MM.1S (cell line): ENCODE measurements at places on chromosomes 13 and 19.

DNA sequence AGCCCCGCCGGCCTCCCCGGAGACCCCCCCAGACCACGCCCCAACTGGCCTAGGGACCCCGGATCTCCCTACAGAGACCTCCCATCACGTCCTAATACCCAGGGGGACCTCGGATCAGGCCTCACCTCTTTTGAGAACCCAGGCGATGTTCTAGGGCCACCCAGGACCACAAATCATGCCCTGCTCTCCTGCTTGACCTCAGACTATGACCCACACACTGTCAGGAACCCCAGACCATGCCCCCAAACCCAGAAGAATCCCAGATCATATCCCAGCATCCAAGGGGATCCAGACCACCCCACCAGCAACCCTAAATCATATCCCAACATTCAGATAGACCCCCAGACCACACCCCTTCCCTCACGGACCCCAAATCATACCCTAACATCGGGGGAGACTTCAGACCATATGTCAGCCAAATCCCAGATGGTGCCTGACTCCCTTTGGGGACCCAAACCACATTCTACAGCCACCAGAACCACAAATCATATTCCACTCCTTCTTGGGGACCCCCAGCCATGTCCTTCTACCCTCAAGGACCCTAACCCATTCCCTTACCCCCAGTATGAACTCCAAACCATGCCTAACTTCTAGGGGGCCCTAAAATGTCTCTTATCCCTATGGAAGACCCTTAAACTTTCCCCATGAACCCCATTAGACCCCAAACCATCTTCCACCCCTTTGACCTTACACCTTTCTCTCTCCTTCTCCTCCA is 611 bp upstream of the LRFN1 start:
- H3K4me3 ChIP-seq: no peak overlapping the region
- H3K27me3 ChIP-seq: no peaks in the 10 kb centered on the region
- no peaks in the 10 kb centered on the region for H3K4me1 ChIP-seq
- H3K27ac ChIP-seq: no peak overlapping the region

DNA sequence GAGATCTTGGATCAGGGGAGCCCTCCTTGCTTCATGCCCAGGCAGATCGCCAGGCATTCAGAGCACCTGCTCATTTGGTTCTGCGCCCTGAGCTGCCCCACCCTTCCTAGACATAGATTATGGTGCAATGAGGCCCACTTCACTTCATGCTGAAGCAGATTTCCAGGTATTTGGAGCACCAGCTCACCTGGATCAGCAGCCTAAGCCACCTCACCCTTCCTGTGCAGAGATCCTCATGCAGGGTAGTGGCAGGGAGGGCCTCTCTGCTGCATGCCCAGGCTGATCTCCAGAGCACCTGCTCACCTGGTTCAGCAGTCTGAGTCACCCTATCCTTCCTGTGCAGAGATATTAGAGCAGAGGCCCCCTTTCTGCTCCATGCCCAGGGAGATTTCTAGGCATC is 1966.1 kb downstream of the PCDH9 start:
- H3K27me3 ChIP-seq: no peaks in the 10 kb centered on the region
- DNase-seq: no peak
- H3K4me1 ChIP-seq: peaks cover 24% of the 10 kb centered on the region
- H3K36me3 ChIP-seq: no peaks in the 10 kb centered on the region
- H3K27ac ChIP-seq: no peak overlapping the region

DNA sequence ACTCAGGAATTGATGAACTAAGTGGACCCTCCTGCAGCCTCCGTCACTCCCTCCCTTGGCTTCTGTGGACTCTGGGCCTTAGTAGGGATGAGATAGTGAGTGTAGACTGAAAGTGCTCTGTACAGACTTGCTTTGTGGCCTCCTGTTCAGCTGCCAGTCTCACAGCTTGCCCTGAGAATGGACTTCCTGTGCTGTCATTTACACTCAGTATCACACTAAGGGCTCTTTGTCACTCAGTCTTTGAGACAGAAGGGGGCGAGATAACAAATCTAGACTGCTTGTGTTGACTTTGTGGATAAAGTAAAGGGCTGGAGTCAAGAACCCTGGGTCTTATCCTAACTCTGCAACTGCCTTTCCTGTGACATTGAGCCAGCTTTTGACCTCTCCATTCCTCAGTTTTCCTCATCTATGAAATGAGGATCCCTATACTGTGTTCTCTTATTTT is 21.0 kb upstream of the SPRY2 start:
- H3K4me3 ChIP-seq: no peak overlapping the region
- no peaks in the 10 kb centered on the region for H3K4me1 ChIP-seq
- no peaks in the 10 kb centered on the region for H3K27me3 ChIP-seq
- no peak overlapping the region for H3K27ac ChIP-seq
- peak; percentile 58 for DNase-seq

GRCh38 chr13:97193577-97193976 is 28.6 kb upstream of the MBNL2 start:
- H3K36me3 ChIP-seq: no peaks in the 10 kb centered on the region
- H3K27me3 ChIP-seq: no peaks in the 10 kb centered on the region

GRCh38 chr13:41282129-41282571 is 18.8 kb upstream of the MTRF1 start:
- no peak overlapping the region for H3K27ac ChIP-seq
- H3K4me3 ChIP-seq: no peak overlapping the region
- H3K27me3 ChIP-seq: no peaks in the 10 kb centered on the region

DNA sequence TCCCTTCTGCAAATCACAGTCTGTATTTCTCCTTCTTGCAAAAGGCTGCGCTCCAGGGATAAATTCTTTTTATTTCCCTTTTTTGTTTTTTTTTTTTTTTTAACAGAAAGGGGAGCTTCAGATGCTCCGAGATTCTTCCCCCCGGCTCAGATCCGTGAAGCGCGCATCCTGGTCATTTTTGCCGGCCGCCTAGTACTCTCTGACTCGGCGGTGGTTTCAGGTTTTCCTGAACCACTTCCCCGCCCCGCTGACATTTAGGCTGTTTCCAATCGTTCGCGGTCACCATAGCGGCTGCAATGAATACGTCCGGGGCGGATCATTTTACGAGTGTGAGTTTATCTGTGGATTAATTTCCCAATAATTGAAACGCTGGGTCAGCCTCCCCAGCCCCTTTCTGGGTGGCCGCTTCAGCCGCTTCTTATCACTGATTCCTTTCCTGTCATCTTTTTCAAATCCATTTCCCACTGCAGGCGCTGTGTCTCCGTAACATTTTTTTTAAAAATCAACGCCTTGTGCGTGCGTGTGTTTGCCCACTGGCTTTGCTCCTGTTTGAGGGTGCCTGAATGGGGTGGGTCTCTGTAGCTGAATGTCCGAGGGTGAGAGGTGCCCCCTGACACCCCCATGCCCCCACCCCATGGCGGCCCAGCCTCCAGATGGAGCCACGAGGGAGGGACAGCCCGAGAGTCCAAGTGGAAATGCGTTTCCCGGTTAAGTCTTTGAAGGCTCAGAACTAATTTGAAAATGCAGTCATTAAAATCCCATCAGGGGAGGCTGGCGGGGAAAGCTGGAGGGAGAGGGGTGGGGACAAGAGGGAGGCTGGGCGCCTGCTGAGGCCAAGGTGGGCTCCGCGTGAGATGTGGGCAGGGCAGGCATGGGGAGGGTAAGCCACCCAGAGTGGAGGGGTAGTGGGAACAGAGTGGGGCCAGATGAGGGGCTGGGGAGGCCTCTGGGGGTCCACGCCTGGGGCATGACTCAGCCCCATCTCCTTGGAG is 10.6 kb downstream of the ONECUT3 start:
- no peaks in the 10 kb centered on the region for H3K4me1 ChIP-seq
- DNase-seq: no peak
- H3K4me3 ChIP-seq: no peak overlapping the region
- H3K27me3 ChIP-seq: peaks cover 95% of the 10 kb centered on the region
- no peaks in the 10 kb centered on the region for H3K36me3 ChIP-seq

DNA sequence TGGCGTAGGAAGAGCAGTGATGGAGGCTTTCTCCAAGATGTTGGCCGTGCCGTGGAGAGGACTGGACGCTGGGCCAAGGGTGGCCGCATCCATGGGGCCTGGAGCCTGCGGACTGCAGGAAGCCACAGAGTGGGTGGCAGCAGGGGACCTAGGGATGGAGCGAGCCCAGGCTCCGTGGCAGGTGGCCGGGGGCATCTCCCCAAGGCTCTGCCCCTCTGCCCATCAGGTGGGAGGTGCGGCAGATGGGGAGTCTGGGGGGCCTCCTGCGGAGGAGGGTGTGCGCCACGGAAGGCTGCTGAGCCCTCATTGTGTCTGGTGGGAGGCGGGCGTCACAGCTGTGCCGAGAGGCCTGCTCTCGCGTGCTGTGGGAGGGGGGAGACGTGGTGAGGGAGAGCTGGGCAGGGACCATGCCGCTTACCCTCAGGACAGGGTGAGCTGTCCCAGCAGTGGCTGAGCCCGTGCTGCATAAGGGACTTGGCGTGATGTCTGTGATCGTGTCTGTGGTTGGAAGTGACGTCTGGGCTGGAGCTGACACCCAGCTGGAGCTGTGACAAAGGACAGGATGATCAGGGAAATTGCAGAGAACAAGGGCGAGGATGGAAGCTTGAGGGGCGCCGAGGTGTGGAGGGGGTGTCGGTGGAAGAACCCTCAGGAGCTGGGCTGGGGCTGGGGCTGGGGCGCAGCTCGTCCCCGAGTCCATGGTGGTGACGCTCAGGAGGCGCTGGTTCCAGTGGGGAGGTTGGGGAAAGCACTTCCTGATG is 13.4 kb downstream of the MCF2L start:
- no peak overlapping the region for H3K27ac ChIP-seq
- 0 out of 2 replicates have a peak, but pooled peaks cover 8% of the 10 kb centered on the region for H3K4me1 ChIP-seq
- H3K36me3 ChIP-seq: no peaks in the 10 kb centered on the region
- DNase-seq: no peak

DNA sequence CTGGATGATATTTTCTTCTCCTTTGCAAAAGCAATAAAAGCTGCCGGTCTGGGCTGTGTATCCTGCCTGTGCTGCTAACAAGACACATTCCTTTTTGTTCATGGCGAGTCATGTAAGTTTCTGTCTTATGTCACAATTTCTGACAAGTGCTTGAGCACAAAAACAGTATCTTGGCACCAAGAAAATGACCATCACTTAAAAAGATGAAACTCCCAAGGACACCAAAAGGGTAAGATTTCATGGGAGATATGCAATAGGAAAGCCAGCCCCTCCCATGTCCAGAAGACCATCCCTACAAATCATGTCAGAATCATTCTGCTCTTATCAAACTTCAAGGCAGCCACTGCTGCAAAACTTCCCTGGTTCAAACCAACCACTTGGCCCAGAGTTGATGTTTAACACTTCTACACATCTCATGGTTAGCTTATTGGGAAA is 375.4 kb upstream of the ZNF507 start:
- H3K27me3 ChIP-seq: peaks cover 48% of the 10 kb centered on the region
- DNase-seq: no peak
- H3K36me3 ChIP-seq: no peaks in the 10 kb centered on the region
- H3K27ac ChIP-seq: no peak overlapping the region
- no peaks in the 10 kb centered on the region for H3K4me1 ChIP-seq

DNA sequence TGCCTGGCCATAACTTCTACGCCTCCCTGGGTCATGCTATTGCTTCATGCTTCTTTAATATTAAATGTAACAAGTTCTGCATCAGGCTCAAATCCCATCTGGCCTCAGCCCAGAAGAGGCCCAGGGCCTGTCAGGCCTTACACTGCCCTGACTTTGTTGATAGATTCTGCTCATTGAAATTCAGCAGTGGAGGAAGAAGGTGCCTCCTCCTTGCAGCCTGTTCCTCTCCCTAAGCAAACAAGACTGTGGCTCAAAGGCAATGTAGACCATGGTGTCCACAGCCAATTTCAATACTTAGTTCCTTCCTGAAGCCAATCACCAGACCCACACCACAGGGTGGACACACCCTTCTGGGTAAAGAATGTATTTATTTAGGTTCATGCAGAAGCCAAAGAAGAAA is 59.4 kb downstream of the LACC1 start:
- H3K36me3 ChIP-seq: no peaks in the 10 kb centered on the region
- no peaks in the 10 kb centered on the region; the same call in 1 of the 2 replicates for H3K27me3 ChIP-seq
- H3K4me1 ChIP-seq: no peaks in the 10 kb centered on the region
- H3K27ac ChIP-seq: no peak overlapping the region
